IPS-NIHi11 (cell line): ENCODE measurements at places on chromosomes 3 and 15.

DNA sequence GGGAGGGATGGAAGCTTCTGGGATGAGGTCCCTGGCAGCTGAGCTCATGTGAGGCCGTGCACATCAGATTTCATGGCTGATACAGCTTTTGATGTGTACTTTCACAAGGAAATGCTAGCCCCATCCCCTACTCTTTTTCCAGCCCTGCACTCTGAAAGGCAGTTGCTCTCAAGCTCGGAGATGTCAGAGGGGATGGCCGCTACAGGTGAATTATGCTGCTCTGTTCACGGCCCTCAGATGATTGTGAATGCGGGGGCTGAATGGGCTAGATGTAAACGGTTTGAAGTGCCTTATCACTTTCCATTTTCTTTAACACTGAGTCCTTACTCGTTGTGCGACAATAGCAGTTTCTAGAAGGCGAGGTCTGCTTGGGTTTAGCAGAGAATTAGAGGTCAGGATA lies 88.0 kb upstream of the RASGRF1 start:
- DNase-seq, result no peak

DNA sequence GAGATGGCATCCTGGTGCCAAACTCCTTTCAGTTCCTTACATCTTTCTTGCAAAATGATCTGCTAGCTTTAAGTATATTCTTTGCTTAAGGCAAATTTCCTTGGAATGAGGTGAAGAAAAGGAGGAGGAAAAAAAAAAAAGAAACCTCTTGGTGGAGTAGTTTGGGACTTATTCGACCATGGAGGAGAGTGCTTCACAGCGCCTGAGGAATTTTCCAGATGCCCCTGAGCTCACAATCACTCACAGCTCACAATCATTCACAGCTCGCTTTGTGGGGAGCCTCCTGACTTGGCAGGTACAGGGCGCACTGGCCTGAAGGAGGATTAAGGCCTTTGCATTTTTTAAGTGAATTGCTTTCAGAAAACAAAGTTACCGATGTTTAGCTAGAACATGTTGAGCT lies 53.9 kb downstream of the BOC start:
- DNase-seq, result peak; percentile 44

GRCh38 chr3:72342450-72342849 lies 505.8 kb downstream of the SHQ1 start:
- no peak for DNase-seq

GRCh38 chr3:177338697-177339219 lies 141.5 kb upstream of the TBL1XR1 start:
- DNase-seq, result no peak

DNA sequence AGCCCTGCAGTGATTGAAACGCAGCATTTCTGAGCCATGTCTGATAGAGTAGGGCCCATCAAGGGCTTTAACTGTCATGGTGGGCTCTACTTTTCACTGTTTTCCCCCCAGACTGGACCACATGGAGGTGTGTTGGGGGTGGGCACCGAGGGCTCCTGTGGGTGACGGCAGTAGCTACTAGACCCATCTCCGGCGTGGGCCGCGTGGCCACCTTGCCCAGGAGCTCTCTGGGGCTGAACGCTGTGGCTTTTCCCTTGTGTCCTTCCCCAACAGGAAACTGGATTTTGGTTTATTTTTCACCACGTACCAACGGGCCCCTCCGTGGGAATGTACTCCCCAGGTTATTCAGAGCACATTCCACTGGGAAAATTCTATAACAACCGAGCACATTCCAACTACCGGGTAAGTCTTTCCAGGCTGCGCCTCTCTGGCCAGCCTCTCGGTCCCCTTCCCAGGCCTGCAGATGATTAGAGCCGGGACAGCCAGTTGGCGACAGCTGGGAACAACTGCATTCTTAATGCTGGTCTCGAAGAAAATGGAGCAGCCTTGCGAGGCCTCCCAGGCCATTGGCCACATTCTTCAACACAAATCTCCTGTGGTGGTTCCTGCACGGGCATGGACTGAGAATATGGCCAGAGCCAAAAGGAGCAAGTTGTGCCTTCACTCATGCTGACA lies 67.7 kb downstream of the MESD start:
- no peak for DNase-seq
